Activated B cell treated with CpG ODN at 0.5 μM for 24 hours (primary cell): ENCODE measurements at places on chromosomes 12 and 14.

- no peak for DNase-seq
These were observed 420.2 kb downstream of the TMTC2 start for GRCh38 chr12:83106873-83107272.

GRCh38 chr12:95397571-95397970, 76.4 kb upstream of the METAP2 start:
- no peak for DNase-seq

- DNase-seq: no peak
These were observed 159.1 kb upstream of the RTL1 start for GRCh38 chr14:101062601-101063000.

DNA sequence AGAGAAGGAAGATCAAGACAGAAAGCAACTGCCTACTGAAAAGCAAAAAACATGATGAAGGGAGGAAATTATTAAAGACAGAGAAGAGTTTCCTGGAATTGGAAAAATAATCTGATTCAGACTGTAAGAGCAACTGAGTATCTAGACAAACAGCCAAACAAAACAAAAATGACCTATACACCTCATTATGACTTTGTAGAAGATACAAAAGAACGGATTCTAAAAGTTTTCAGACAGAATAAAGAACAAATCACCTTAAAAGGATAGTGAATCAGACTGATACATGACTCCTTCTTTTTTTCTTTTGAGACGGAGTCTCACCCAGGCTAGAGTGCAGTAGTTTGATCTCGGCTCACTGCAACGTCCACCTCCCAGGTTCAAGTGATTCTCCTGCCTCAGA, 10.4 kb downstream of the OSBPL8 start:
- no peak for DNase-seq

- DNase-seq: no peak
These were observed 1.6 kb downstream of the SETD1B start for GRCh38 chr12:121805171-121806008.
